Activated T-helper 17 cell treated with anti-CD3 and anti-CD28 coated beads, Interleukin-2, amount 50 U/mL, for 72 hours (primary cell): ENCODE measurements at places on chromosomes 13 and 19. TPM values are rescaled to one million over a fixed set of nuclear protein-coding genes. Genes with fewer than 3 reads are reported as not detected.
A peak's percentile ranks its signal among the peaks of the same experiment; 100 is the strongest.

DNA sequence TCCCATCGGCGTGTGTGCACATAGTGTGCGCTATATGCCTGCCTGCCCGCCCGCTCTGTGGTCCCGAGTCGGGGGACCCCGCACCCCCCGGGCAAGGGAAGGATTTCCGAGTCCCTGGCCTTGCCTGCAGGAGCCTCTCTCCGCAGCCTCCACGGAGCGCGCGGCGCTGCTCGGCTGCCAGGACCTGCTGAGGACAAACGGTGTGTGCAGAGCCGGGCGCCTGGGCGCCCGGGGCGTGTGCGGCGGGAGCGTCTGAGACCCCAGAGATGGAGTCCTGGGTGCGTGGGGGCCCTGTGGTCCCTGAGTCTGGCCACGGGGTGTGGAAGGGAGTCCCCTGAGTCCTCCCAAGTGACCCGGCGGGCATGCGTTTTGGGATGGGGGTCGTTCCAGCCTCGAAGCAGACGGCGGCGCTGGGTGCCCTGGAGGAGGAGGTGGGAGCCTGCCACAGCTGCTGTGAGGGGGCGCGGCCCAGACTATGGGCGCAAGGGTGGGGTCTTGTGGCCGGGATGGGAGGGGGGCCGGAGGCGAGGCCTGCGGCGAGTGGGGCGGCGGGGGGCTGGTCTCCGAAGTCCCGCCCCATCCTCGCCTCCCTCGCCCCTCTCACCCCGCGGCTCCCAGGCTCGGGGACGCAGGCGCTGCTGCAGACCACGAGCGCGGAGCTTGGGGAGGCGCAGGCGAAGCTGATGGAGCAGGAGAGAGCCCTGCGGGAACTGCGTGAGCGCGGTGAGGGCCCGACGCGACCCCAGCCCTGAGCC is 25.3 kb downstream of the CLEC4M start:
- no peak for ATAC-seq

- ATAC-seq = no peak
Measured at GRCh38 chr13:44015811-44016210, 136.1 kb downstream of the LACC1 start.

DNA sequence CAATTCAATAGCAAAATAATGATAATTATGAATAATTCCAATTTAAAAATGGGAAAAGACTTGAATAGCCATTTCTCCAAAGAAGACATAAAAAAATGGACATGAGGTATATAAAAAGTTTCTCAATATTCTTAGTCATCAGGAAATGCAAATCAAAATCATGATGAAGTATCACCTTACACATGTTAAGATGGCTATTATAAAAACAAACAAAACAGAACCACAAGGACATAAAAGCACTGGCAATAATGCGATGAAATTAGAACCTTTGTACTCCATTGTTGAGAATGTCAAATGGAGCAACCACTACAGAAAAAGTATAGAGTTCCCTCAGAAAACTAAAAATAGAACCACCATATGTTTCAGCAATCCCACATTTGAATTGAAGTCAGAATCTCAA is 1186.1 kb downstream of the SLITRK5 start:
- ATAC-seq = no peak

Gene MAN2B1
- 247 TPM for total RNA-seq

- ATAC-seq = no peak
Measured at GRCh38 chr13:57918086-57918485, 286.5 kb downstream of the PCDH17 start.

Gene TMPRSS9
- total RNA-seq = not detected

GRCh38 chr13:88622362-88622973 is 951.3 kb downstream of the SLITRK5 start:
- peak; percentile 29 for ATAC-seq

DNA sequence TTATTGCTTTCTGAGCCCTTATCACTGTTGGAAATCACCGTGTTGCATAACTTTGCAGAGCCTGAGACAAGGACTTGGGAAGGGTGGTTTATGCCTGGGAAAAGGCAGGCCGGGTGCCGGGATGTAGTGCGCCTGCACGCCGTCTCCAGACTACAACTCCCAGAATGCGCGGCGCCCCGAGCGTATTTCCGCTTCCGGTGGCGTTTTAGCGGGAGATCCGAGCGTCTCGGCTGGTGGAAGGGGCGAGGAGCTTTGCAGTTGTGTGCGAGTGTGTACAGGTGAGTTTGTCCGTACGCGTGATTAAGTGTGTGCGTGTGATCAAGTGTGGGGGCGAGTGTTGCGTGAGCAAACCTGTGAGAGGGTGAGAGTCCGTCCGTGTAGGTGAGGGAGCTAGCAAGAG is 75.4 kb downstream of the PEG3 start:
- ATAC-seq = no peak
